ENCODE measurements at places on chromosomes 2 and 18. TPM values are rescaled to one million over a fixed set of nuclear protein-coding genes. Genes with fewer than 3 reads are reported as not detected.

GRCh38 chr2:11867926-11868325 lies 121.5 kb downstream of the LPIN1 start:
- no peak for DNase-seq

DNA sequence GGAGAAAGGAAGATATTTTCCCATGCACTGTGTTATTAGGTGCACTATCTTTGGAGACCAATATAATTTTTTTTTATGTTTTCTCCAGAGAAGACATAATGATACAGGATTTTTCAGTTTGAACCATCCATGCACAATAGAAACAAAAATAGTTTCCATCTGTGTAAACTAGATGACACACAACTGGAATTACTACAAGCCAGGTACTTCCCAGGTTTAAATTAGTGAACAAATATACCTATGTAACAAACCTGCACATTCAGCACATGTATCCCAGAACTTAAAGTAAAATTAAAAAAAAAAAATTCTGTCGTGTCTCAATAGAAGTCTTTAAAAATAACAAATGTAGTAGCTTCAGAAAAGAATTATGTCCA lies 1616.8 kb upstream of the ACVR2A start:
- no peak for DNase-seq

GRCh38 chr2:237706257-237706656 lies 78.9 kb downstream of the LRRFIP1 start:
- no peak for DNase-seq

DNA sequence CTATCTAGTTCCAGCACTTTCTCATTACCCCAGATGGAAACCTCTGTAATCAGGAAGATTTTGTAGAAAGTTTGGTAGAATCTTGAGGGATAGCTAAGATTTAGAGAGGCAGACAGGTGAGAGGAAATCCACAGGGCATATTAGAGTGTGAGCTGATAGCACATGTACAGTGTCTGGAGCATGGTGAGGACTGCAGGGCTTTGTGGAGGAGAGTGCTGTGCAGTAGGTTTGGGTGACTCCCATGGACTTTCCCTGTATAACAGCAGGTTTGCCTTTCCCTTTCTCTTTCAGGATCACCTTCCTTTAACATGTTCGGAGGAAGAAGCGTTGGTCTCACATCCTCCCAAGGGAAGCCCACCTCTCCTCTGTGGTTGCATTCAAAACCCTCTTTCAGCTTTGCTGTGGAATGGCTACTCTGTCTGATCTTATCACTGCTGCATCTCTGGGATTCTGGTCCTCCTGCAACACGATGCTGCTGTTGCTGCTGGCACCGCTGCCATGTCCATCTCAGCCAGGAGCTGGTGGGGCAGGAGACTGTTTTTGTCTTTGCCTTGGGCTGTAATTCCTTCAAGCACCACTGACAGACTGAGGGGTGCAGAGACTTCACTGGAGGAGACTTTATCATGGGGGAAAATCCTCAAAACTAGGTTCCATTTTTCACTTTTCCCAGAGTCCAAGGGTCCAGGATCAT lies 7.8 kb upstream of the KIF5C start:
- DNase-seq: no peak

DNA sequence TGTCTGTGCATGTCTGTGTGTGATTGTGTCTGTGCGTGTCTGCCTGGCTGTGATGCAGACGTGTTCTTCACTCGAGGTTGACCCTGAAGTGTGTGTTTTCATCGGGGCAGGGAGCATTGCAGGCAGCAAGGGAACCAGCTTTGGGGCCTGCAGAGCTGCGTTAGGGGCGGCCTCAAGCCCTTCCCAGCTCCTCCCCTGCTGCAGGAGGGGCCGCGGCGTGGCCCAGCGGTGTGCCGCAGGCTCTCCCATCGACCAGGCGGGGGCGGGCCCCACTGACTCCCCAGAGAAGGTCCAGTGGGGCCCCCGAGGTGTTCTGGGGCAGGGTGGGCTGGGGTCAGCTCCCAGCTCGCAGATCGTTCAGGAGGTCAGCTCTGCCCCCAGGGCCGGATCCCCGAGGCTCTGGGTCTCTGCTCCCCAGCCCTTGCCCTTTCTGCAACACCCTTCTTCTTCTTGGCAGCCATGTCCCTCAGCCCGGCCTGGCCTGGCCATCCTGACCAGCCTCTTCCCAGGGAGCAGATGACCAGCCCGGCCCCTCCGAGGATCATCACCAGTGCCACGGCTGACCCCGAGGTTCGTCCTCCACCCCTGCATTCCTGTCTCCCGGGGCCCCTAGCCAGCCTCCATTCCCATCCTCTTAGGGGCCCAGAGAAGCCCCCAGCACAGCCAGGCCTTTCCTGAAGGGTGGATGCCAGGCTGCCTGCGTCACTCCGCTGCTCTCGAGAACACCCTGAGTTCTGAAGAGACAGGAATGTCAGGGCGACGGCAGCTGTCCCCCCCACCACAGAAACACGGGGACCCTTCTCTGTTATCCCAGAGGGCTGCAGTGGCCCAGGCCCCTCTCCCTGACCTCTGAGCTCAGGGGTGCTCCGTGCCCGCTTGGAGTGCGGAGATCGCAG lies 11.1 kb upstream of the KLHL30 start:
- peak; percentile 79 for DNase-seq

- peak; percentile 97 for DNase-seq
These were observed 33.6 kb downstream of the DGKD start for GRCh38 chr2:233387667-233388528.

- DNase-seq: no peak
These were observed 5.7 kb upstream of the SNED1 start for GRCh38 chr2:240992572-240993291.

GRCh38 chr2:67394734-67395133 lies 2.4 kb upstream of the ETAA1 start:
- no peak for DNase-seq

GRCh38 chr2:78870343-78870967 lies 155.0 kb upstream of the REG3G start:
- DNase-seq: no peak

GRCh38 chr2:132824716-132825115 lies 154.7 kb upstream of the LYPD1 start:
- no peak for DNase-seq

- DNase-seq: no peak
These were observed 372.4 kb upstream of the SLC8A1 start for GRCh38 chr2:40824278-40824677.

- no peak for DNase-seq
These were observed 373 bp upstream of the TAF4B start for GRCh38 chr18:26225915-26226228.

Gene ARHGEF4
- 6.3 TPM for total RNA-seq

Gene SERPINB10
- total RNA-seq: not detected

Gene SERPINB13
- total RNA-seq: not detected

Gene CRYGD
- total RNA-seq: not detected

Gene ACMSD
- total RNA-seq: not detected

Measured in chondrocyte (in vitro differentiated cells).